ENCODE measurements at places on chromosomes 7 and 10.

- no peak for DNase-seq
Observed at GRCh38 chr10:74882427-74882826, 56.0 kb downstream of the KAT6B start.

- no peak for DNase-seq
Observed at GRCh38 chr10:106573106-106573505, 591.4 kb downstream of the SORCS1 start.

GRCh38 chr7:96723622-96724021 lies 14.0 kb upstream of the SEM1 start:
- no peak for DNase-seq

DNA sequence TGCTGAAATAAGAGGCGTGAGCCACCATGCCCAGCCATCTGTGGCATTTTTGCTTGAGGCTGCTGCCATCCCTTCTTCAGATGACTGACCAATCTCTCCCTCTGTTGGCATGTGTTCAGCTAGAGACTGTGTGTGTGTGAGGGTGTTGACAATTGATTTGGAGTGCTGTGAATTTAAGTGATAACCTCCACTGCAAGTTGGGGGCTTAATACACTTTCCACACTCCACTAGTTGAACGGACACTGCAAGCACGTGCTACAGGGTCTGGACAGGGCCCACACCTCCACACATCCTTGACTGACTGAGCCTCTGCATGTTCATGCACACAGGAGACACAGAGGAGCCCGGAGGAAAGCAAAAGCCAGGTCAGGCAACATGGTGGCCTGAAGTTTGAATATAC lies 51.3 kb downstream of the BRAF start:
- no peak for DNase-seq

GRCh38 chr10:60729106-60729505 lies 49.2 kb upstream of the CDK1 start:
- no peak for DNase-seq

DNA sequence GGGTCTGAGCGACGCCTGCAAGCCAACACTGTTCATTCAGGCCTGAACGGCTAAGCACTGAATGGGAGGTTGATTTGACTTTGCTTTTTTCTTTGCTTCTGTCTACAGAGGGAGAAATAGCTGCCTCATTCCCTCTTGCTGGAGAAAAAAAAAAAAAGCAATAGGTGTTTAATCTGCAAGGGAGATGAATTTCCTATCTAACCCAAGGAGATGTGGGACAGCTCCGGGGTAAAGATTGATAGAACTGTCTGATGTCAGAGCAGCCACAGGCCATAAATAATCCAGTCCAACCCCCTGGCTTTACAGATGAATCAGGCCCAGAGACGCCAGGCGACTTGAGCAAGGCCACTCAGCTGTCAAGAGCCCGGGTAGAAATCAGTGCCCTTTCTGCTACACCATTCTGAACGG lies 168.0 kb downstream of the ARHGAP12 start:
- DNase-seq = no peak

- no peak for DNase-seq
Observed at GRCh38 chr10:102240467-102241031, 763 bp downstream of the PITX3 start.

GRCh38 chr10:55628260-55628701 lies 732.8 kb downstream of the ZWINT start:
- DNase-seq = no peak

DNA sequence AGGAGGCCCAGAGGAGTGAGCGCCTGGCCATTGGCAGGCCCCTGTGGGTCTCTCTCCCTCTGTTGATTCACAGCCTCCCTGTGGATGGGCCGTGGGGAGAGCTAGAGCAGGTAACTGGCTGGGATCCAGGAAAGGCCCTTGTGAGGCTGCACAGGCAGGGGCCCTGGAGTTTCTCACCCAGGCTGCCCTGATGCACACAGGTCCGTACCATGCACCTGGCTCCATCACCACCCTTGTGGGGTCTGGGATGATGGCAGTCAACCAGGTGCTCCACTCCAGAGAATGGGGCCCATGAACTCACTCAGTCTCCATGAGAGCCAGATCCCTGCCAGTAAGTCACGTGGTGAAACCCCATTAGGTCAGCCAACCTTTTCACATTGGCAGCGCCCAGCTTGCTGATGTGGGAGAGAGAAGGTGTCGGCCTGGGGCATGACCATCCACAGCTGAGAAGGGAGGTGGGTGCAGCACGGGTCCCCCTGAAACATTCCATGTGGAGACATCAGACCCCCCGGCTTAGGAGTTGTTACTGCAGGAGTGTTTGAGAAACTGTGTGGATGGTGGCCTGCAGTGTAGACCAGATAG lies 320.8 kb downstream of the ADARB2 start:
- DNase-seq = no peak

DNA sequence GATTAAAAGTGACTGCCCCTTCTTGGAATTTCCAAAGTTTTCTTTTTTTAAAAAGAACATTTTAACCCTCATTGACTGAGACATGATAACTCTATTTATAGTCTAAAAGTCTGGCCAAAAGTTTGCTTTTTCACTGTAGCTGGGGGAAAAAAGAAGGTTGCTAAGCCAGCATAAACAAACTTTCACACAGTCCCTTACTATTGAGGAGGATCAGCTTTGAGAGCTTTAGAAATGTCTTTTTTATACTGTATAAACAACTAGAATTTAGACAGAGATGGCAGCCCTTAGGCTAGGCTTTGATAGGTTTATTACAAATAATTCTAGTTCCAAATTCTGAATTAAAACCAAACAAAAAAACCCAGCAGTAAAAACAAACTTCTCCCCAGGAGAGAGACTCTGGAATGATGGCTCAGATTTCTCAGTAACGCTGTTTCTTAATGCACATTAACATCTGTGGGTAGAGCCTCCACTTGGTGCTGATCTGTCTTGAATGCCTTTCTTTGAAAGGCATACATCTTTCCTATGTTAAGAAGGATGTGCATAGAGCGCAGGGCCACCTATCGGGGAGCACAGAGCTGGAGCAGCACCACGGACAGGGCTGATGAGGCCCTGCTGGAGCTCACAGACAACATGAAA lies 100.9 kb upstream of the PDLIM1 start:
- DNase-seq = no peak

- no peak for DNase-seq
Observed at GRCh38 chr7:9349625-9350024, 916.2 kb downstream of the NXPH1 start.

GRCh38 chr10:113801569-113801968 lies 50.1 kb downstream of the PLEKHS1 start:
- no peak for DNase-seq

GRCh38 chr7:44073664-44074348 lies 8.4 kb upstream of the PGAM2 start:
- DNase-seq = peak; percentile 94

- no peak for DNase-seq
Observed at GRCh38 chr10:123912871-123913270, 21.3 kb upstream of the CPXM2 start.

- no peak for DNase-seq
Observed at GRCh38 chr10:69104994-69105790, 17.3 kb downstream of the SRGN start.

DNA sequence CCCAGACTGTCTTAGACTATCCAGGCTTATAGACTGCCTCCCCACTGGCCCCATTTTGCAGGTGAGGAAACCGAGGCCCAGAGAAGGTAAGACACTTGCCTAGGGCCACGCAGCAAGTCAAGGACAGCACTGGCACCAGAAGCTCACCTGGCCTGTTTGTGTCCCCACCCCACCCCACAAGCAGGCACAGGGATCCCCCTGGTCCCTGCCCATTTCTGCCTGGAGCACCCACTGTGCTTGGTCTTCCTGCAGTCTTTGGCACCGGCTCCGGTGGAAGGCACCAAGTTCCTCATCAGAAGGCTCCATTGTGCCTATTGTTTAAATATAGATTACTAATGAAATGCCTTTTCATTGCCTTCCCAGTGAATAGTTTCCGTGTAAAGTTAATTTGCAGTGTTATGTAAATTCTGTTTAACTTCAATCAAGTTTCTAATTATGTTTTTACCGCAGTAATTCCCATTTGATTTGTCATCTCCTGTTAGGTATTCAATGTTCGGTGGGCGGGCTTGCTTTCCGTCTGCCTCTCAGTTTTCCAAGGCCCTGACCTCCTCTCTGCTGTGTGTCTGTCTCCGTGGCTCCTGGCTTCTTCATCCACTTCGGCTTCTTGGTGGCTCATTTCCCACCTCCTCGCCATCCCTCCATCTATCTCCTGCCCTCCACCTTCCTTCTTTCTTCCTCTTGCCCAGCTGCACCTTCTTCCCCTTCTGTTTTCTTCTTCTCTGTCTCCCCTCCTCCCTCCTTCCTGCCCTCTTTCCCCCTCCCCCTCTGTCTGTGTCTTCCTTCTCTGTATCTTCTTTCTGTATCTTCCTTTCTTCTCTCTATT lies 75.8 kb downstream of the ZMIZ1 start:
- DNase-seq = no peak

GRCh38 chr7:381211-382042 lies 91.5 kb downstream of the FOXL3 start:
- DNase-seq = peak; percentile 41

DNA sequence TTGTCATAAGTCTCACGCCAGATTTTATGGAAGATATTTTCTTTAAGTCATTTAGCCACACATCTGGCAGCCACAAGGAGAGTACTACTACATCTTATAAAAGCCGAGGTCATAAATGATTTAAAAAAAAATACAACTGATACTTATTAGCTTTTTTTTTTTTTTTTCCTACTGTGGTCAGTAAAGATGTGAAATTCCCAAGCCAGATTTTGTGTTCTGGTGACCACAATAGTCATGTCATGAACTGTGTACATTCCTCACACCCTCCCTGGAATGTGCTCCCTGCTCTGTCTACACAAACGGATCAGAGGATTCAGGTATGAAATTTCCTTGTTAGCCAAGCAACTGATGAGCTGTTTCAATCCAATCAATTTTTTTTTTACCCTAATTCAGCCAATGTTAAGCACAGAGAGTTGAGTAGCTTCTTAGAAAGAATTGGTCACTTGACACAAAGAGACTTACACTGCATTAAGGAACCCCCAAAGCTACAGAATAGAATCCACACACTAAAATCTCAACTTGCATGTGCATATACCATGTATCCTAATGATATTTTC lies 54.7 kb downstream of the CHRM2 start:
- no peak for DNase-seq

DNA sequence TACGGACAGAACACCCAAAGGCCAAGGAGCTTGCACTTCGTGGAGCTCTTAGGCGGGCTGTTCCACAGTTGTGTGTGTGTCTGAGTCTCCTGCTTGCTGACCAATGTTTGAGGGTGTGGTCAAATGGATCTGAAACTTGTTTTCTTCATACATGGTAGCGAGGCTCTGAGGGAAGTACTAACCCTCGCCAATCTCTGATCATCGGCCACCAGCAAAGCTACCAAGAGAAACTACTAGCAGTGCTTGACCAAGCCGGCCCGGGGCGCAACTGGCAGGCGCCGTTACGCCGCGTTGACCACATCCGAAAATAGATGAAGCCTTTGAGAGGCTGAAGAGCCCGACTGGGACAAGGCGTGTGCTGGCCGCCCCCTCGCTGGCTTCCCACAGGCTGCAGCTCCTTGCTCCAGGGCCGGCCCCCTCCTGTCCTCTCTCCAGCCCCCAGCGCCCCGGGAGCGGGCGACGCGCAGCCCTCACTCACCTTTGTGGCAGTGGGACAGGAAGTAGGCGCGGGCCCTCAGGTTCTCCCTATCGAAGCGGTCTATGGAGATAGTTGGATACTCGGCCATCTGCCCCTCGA lies 384 bp downstream of the DCLRE1C start:
- peak; percentile 51 for DNase-seq

DNA sequence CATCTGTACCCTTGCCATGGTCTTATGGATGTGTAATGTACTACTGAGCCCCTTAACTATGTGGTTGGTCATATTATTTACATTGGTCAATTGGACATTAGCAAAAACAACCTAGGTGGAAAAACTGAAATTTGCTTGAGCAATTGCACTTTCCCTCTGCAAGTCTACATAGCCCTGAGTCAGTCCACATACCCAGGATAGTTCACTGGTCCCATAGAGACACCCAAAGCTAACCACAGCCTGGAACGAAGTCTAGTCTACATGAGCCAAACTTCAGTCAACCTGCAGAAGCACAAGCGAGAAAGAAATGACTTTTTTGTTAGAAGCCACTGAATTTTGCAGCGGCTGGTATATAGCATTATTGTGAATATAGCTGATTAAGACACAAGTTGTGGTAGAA lies 37.6 kb upstream of the COL1A2 start:
- DNase-seq = no peak

GRCh38 chr7:70472601-70473237 lies 659.2 kb upstream of the GALNT17 start:
- no peak for DNase-seq

GRCh38 chr10:129849452-129849750 lies 114.7 kb downstream of the EBF3 start:
- DNase-seq = no peak

GRCh38 chr10:74150204-74150989 lies at the start of gene AP3M1:
AP3M1 (minus strand) TSS chr10:74150828; CDS start chr10:74138379, 12,449 bp downstream.
- DNase-seq = peak; percentile 88

GRCh38 chr7:141122736-141123135 lies 48.9 kb downstream of the TMEM178B start:
- DNase-seq = no peak

All from RWPE2 (cell line).